ENCODE measurements at places on chromosomes 7 and 10. TPM values are rescaled to one million over a fixed set of nuclear protein-coding genes. Genes with fewer than 3 reads are reported as not detected.
A peak's percentile ranks its signal among the peaks of the same experiment; 100 is the strongest.

OR13A1 gene
- not detected for total RNA-seq

GRCh38 chr7:38127216-38128207 lies 50.5 kb upstream of the STARD3NL start:
- peaks cover 50% of the 10 kb centered on the region for H3K27me3 ChIP-seq
- peaks cover 3% of the 10 kb centered on the region for H3K36me3 ChIP-seq
- DNase-seq: no peak
- peaks cover 3% of the 10 kb centered on the region for H3K4me1 ChIP-seq

GBX1 gene
- total RNA-seq: not detected

DNA sequence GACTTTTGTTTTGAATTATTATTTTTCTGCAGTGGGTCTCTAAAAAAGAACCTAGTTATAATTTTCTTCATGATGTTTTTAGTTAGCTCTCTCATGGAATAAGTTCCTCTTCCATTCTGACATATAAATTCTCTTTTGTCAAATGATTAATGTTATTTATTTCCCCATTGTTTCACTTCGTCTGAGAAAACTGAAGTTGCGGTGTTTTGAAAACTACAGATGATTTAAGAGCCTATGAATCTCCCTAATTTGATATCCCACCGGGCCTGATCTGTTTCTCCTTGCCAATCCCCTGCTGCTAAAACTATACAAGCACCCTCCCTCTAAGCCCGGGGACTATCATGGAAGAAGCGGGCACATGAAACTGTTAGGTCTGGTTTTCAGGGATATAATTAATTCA lies 41.4 kb downstream of the HTR7 start:
- H3K36me3 ChIP-seq: peaks cover 2% of the 10 kb centered on the region
- H3K4me1 ChIP-seq: no peaks in the 10 kb centered on the region
- H3K27me3 ChIP-seq: peaks cover 11% of the 10 kb centered on the region
- DNase-seq: no peak

- H3K27ac ChIP-seq: peak overlapping the region; percentile 86
- peaks cover 52% of the 10 kb centered on the region for H3K4me1 ChIP-seq
- no peaks in the 10 kb centered on the region for H3K27me3 ChIP-seq
- H3K36me3 ChIP-seq: no peaks in the 10 kb centered on the region
- peak overlapping the region; percentile 90 for H3K4me3 ChIP-seq
- no peak for DNase-seq
Observed at GRCh38 chr7:149872419-149873073, 1.2 kb upstream of the ATP6V0E2 start.

DNA sequence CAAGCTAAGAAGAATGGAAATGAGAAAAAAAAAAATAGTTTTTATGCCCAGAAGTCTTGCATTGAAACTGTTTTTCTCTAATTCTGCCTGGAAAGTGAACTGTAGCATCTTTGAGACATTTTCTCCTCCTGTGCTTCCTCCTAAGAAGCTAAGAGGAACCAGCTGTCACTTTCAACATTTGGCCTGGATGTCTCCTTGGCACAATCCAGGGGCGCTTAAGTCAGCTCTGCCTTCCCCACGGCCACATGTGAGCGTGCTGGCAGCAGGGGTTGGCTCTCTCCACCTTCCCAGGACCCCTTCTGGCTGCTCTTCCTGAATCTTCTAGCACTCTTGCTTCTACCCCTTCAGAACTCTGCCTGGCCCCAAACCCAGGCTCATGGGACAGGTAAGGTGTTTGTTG lies 289.6 kb upstream of the ADARB2 start:
- no peaks in the 10 kb centered on the region for H3K4me1 ChIP-seq
- no peak overlapping the region for H3K27ac ChIP-seq
- DNase-seq: no peak
- no peaks in the 10 kb centered on the region for H3K36me3 ChIP-seq

CADPS2 gene
- total RNA-seq: not detected

GRCh38 chr7:98066934-98067507 lies 39.6 kb upstream of the LMTK2 start:
- no peak overlapping the region for H3K27ac ChIP-seq

FAM221A gene
- 6.2 TPM for total RNA-seq

CLCN1 gene
- total RNA-seq: not detected

SPRN gene
- total RNA-seq: not detected

SIRT1 gene
- 56.4 TPM for total RNA-seq

GRCh38 chr10:132890301-132890700 lies 52.1 kb downstream of the CFAP46 start:
- H3K4me3 ChIP-seq: no peak overlapping the region
- H3K27me3 ChIP-seq: peaks cover 37% of the 10 kb centered on the region
- no peak for DNase-seq
- no peaks in the 10 kb centered on the region for H3K4me1 ChIP-seq
- peaks cover 2% of the 10 kb centered on the region for H3K36me3 ChIP-seq

GRCh38 chr10:33223326-33224000 lies 111.0 kb downstream of the NRP1 start:
- H3K4me3 ChIP-seq: no peak overlapping the region
- no peak overlapping the region for H3K27ac ChIP-seq
- no peaks in the 10 kb centered on the region for H3K4me1 ChIP-seq
- peaks cover 22% of the 10 kb centered on the region for H3K27me3 ChIP-seq
- H3K36me3 ChIP-seq: no peaks in the 10 kb centered on the region

- peaks cover 22% of the 10 kb centered on the region for H3K4me1 ChIP-seq
- no peaks in the 10 kb centered on the region for H3K36me3 ChIP-seq
- H3K4me3 ChIP-seq: no peak overlapping the region
Observed at GRCh38 chr7:7812112-7812511, 93.7 kb upstream of the RPA3 start.

HOXA10 gene
- total RNA-seq: not detected

DNA sequence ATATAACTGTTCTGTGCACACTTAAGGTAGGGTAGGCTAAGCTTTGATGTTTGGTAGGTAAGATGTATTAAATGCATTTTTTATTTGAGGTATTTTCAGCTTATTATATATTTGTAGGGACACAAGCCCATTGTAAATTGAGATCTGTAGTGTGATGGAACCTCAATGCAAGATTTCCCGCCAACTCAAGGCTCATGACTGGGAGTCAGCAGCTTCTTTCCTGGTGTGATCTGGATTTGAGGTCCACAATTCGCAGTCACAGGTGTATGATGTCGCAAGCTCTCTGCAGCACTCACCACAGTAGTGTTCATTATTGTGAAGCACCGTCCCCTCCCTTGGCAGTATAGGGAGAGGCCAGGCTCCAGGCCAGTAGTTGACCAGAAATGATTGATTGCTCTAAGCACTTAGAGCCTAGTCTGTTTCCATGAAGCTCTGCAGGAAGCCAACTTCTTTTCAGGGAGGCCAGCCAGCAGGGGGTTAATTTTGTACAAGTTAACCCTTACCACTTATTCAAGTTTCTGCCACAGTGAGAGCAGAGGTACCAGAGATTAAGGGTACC lies 54.9 kb downstream of the SEM1 start:
- H3K36me3 ChIP-seq: peaks cover 2% of the 10 kb centered on the region
- no peaks in the 10 kb centered on the region for H3K4me1 ChIP-seq
- no peak for DNase-seq
- no peak overlapping the region for H3K4me3 ChIP-seq

DNA sequence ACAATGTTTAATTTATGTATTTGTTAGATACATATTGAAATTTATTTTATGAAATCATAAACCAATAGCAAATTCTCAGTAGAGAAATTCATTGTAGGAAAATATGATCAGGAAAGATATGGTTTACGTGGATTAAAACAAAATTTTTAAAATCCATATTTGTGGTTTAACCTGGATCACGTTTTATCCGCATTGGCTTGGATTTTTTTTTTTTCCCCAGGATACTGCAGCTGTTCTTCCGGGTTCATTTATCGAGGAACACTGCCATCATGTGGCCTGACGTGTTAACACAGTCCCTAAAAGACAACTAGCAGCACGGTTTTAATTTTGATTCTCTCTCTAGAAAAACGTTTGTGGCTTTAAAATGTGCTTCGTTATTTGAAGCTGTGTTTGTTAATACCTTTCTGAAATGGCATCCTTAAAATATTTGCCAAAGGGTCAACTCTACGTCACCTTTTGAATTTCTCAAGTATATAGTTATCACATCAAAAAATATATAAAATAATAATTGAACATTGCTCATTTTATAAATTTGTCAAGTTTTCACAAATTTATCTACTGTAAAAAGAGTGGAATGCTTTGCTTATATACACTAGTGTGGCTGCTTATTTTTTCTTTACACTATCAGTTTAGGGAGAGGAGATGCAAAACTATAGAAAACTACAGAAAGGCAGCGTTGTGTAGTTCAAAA lies 8.7 kb upstream of the ASB4 start:
- H3K36me3 ChIP-seq: no peaks in the 10 kb centered on the region
- H3K27me3 ChIP-seq: peaks cover 28% of the 10 kb centered on the region
- H3K4me1 ChIP-seq: no peaks in the 10 kb centered on the region
- no peak overlapping the region for H3K27ac ChIP-seq

DNA sequence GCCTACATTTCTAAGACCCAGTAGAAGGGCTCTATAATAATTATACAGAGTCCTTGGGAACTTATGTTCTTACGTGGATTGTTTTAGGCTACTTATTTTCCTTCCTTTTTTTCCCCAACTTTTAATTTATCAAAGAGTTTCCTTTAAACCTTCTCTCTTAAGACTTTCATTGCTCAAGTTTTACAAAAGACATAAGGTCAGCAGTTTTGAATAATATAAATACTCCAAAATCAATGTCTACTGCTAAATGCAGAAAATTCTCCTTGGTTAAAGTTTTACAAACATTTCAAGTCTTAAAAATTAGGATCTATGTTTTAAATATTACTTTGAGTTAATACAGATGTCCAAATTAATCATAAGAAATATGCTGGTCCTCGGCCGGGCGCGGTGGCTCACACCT lies 97.0 kb downstream of the LARP4B start:
- H3K27ac ChIP-seq: no peak overlapping the region
- no peak overlapping the region for H3K4me3 ChIP-seq
- peaks cover 15% of the 10 kb centered on the region for H3K4me1 ChIP-seq
- H3K36me3 ChIP-seq: peaks cover 11% of the 10 kb centered on the region

CTNNA3 gene
- total RNA-seq: 1.6 TPM

DNA sequence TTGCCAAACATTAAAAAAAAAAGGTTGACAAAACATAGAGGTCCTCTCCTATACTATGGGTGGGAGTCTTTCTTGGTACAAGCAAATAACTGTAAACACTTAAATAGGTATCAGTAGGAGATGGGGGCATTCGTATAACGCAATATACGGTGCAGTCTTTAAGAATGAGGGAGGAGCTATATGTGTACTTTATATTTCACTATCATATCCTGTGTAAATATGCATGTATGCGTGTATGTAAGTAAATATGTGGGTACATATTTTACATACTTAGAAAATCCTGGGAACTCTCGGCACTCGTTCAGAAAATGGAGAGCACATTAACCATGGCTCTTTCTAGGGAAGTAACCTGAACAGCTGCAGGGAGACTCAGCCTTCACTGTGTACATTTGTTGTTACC lies 82.0 kb upstream of the LRRC18 start:
- H3K27ac ChIP-seq: no peak overlapping the region
- peaks cover 7% of the 10 kb centered on the region for H3K27me3 ChIP-seq
- no peaks in the 10 kb centered on the region for H3K36me3 ChIP-seq
- H3K4me3 ChIP-seq: no peak overlapping the region
- DNase-seq: no peak

DNA sequence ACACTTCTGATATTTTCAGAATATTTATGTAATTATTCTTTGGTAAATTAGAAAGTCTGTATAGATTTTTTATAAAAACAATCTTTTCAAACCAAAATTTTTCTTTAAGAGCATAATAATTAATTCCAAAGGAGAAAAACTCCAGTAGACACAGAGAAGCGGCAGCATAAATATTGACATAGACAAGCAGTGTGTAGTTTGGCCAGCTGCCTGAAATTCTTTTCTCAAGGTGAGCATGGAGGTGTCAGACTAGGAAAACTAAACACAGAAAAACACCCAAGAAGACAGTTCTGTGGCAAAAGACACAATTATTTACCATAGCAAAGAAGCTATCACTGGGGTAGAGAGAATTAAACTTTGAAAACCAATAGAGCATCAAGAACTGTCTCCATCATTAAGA lies 82.4 kb downstream of the KLF6 start:
- no peak for DNase-seq
- H3K4me1 ChIP-seq: no peaks in the 10 kb centered on the region
- H3K27ac ChIP-seq: no peak overlapping the region
- peaks cover 5% of the 10 kb centered on the region for H3K27me3 ChIP-seq
- H3K4me3 ChIP-seq: no peak overlapping the region
- no peaks in the 10 kb centered on the region for H3K36me3 ChIP-seq

GRCh38 chr7:44727158-44727936 lies 21.3 kb upstream of the ZMIZ2 start:
- no peak overlapping the region for H3K27ac ChIP-seq
- H3K27me3 ChIP-seq: peaks cover 5% of the 10 kb centered on the region
- DNase-seq: no peak
- no peaks in the 10 kb centered on the region for H3K4me1 ChIP-seq
- no peak overlapping the region for H3K4me3 ChIP-seq

OIT3 gene
- total RNA-seq: not detected

ASIC3 gene
- total RNA-seq: 6.7 TPM

MAT1A gene
- not detected for total RNA-seq

- no peaks in the 10 kb centered on the region for H3K36me3 ChIP-seq
- H3K27ac ChIP-seq: no peak overlapping the region
- H3K4me3 ChIP-seq: no peak overlapping the region
Observed at GRCh38 chr7:133124974-133125373, 43.1 kb upstream of the CHCHD3 start.

GRCh38 chr10:72310241-72310633 lies 36.5 kb downstream of the DDIT4 start:
- H3K36me3 ChIP-seq: peaks cover 3% of the 10 kb centered on the region
- H3K27me3 ChIP-seq: no peaks in the 10 kb centered on the region
- H3K27ac ChIP-seq: peak overlapping the region; percentile 87
- H3K4me3 ChIP-seq: no peak overlapping the region

- no peak overlapping the region for H3K27ac ChIP-seq
- H3K4me1 ChIP-seq: no peaks in the 10 kb centered on the region
- no peaks in the 10 kb centered on the region for H3K36me3 ChIP-seq
- DNase-seq: no peak
- H3K27me3 ChIP-seq: no peaks in the 10 kb centered on the region
- no peak overlapping the region for H3K4me3 ChIP-seq
Observed at GRCh38 chr7:121957626-121958025, 84.7 kb downstream of the PTPRZ1 start.

DNA sequence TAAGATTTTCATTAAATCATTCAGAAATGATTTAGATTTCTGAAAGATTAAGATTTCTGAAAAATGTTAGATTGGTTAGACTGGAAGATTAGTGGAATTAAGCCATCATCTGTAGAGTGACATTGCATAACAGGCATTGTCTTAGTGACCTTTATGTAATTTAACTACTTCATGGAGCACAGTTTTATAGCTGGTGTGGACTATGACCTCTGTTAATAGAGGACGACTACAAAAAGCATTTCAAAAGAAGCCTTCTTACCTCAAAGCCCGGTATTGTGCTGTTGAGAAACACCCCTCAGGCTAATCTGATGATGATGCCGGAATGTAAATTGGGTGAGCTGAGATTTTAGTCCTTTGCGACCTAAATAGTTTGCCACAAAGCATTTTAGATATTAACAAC lies 55.6 kb downstream of the GALNT11 start:
- peaks cover 4% of the 10 kb centered on the region for H3K36me3 ChIP-seq
- peaks cover 21% of the 10 kb centered on the region for H3K4me1 ChIP-seq
- DNase-seq: no peak

MSS51 gene
- 2.2 TPM for total RNA-seq

ZNHIT1 gene
- 38.7 TPM for total RNA-seq
